Neural crest cell (in vitro differentiated cells): ENCODE measurements at places on chromosomes 2 and 18.

DNA sequence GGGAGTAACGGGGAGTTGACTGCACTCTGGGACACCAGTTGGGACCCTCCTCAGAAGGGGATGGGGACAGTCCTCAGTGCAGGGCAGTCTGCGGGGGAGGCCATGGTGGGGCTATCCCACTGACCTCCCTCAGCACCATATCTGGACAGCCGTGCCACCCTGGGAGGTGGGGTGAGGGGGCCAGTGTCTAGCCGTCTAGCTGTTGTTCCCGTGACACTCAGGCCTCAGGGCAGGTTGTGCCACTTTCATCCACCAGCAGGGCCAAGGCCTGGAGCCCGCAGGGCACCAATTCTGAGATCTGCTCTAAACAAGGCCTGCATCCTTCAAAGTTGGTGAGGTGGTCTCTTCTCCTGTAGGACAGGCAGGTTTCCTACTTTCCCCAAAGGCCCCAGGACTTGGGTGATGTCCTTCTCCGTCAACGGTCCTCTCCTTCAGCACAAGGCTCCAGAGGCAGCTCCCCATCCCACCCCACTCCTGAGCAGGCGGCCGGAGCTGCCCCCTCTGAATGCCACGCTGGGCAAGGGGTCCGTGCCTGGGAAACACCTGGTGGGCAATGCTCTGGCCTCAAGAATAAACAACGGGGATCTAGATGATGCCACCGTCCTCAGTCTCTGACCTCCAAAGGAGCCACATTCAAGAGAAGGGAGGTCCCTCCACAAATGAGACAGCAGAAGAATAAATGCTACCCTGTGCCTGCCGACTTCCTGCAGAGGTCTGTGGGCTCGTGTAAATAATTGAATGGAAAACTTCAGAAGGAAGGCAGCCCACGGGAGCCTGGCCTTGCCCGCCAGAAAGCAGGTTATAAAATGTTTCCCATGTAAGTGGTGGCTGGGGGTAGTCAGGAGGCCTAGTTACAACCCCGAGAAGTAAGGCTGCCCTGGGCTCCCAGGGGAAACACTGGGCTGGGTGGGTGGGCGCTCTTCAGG is 42.8 kb upstream of the PTMA start:
- no peak for DNase-seq

DNA sequence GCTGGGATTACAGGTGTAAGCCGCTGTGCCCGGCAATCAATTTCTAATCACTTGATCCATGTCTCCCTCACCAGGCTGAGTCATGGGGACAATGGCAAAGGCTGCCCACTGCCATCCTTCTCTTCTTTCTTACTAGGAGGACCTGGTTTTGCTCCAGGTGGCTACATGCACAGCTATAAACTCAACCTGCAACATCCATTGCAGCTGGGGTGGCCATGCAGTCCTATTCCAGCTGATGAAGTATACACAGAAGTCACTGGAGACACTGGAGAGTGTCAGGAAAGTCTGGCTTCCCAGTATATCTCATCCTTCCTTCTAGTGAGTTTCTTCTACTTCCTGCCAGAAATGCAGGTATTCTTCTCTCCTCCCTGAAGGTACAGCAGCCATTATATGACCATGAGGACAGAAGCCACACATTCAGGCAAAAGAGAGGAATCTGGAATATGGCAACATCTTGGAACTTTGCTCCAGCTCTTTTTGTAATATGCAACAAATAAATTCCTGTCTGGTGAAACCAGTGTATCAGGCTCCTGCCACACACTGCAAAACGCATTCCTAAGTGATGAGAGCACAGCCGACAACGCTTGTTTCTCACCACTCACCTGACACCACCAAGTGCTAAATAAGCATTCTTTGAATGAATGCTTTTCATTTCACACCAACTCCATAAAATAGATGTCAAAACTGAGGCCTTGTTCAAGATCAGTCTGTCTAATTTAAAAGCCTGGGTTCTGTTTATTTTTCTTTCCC is 32.3 kb downstream of the SCTR start:
- DNase-seq = no peak

DNA sequence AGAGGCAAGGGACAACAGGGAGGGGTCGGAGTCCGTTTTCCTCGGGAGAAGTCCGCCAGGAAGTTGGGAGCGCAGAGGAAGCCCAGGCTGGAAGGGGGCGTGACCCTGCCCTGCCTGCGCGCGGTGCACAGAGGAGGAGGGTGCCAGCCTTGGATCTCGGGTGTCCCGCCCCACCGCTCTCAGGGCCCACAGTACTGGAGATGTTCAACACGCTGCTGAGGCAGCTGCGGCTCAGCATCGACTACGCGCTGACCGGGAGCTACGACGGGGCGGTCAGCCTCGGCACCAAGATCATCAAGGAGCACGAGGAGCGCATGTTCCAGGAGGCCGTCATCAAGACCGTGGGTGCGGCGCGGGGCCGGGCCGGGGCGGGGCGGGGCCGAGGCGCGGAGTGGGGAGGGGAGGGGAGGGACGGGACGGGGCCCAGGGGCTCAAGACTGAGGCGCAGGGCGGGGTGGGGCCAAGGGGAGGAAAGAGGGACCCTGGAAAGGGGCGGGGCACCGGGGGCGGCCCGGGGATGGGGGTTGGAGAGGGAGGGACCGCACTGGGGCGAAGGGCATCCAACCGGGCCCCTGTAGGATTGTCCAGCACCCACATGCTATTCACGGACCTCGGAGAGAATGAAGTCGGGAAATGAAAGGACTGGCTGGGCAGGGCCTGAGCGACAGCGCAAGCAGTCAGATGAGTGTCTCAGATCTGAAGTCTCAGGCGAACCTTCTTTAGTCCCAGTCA is 36.6 kb downstream of the POMC start:
- no peak for DNase-seq

DNA sequence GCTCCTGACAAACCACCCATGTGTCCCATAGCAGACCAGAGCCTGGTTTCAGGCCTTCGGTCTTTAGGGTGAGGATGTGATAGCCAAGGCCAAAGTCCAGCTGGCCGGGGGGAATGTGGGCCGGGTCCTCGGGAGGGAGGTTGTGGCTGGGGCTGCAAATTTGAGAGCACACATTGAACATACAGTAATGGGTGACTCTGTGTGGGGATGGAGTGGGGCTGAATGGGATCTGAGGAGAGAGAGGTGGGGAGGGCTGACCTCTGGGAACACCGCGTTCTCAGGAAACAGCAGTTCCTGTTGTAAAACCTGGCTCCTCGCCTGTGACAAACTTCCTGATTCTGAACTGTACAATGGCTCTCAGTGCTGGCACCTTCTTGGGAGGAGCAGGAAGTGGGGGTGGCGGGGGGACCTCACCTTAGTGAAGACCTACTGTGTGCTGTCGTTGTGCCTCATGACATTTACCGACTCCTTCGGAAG is 48.8 kb downstream of the MCFD2 start:
- no peak for DNase-seq
